ENCODE measurements at places on chromosomes 7 and 10. TPM values are rescaled to one million over a fixed set of nuclear protein-coding genes. Genes with fewer than 3 reads are reported as not detected.

Gene FAM185A
- polyA plus RNA-seq: 19.8 TPM

Gene ICA1
- 17.8 TPM for polyA plus RNA-seq

Gene CHST15
- polyA plus RNA-seq: 0.04 TPM

Gene AKR1B15
- not detected for polyA plus RNA-seq

Gene OR6V1
- polyA plus RNA-seq: not detected

Gene PLXNA4
- polyA plus RNA-seq: not detected
